Stimulated activated CD4-positive, alpha-beta T cell treated with anti-CD3 and anti-CD28 coated beads, Interleukin-15, amount 100 ng/mL, for 1 hour (primary cell): ENCODE measurements at places on chromosomes 7 and 10.

- DNase-seq: no peak
Observed at GRCh38 chr10:824497-824896, 107.0 kb downstream of the LARP4B start.

DNA sequence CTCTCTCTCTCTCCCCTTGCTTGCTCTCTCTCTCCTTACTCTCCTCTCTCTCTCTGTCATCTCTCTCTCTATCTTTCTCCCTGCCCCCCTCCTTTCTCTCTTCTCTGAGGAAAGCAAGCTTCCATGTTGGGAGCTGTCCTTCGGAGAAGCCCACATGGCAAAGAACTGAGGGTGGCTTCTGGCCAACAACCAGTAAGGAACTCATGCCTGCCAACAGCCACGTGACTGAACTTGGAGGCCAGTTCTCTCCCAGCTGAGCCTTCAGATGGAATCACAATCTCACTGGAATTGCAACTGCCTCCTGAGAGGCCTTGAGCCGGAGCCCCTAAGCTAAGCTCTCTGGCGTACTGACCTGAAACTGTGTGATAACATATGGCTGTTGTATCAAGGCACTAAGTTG lies 12.0 kb upstream of the DHTKD1 start:
- DNase-seq: no peak

- DNase-seq: no peak
Observed at GRCh38 chr10:43408331-43408709, 666 bp downstream of the HNRNPF start.

GRCh38 chr10:79316671-79317431 lies 30.4 kb upstream of the PPIF start:
- no peak for DNase-seq

- DNase-seq: no peak
Observed at GRCh38 chr7:138499340-138499739, 39.3 kb downstream of the TRIM24 start.

DNA sequence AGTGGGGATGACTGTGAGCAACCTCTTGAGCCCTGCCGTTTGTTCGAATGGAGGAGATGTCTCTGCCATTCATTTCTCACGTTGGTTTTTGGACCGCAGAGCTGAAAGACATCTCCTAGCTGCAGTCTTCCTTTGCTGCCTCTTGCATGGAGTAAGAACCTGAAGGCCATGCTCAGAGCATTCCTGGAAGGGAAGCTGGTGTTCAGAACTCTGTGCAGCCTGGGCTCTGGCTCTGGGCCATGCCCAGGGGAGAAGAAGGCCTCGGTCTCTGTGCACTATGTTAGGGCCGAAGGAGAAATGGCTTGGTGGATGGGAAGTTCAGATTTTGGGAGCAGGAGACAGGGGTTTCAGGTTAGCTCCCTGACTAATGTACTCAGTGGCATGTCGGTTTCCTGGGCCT lies 22.9 kb downstream of the SFTPD start:
- DNase-seq: no peak

DNA sequence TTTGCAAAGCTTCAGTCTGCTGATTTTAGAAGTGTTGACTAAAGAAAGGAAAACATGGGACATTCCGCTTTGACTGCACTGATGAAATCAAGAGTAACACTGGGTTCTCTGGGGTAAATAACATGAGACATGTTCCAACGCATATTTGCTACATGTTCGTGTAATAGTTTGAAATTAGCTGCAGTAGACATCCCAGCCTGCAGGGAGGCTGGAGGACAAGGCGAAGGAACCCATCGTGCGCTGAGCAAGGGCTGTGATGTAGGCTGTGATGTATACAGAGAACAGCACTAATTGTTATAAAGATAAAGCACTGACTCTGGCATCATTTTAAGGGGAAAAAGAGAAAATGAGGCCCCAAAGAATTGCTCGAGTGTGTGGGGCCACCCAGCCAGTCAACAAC lies 40.3 kb downstream of the SFMBT2 start:
- no peak for DNase-seq

GRCh38 chr7:145434811-145435210 lies 599.0 kb upstream of the TPK1 start:
- no peak for DNase-seq

DNA sequence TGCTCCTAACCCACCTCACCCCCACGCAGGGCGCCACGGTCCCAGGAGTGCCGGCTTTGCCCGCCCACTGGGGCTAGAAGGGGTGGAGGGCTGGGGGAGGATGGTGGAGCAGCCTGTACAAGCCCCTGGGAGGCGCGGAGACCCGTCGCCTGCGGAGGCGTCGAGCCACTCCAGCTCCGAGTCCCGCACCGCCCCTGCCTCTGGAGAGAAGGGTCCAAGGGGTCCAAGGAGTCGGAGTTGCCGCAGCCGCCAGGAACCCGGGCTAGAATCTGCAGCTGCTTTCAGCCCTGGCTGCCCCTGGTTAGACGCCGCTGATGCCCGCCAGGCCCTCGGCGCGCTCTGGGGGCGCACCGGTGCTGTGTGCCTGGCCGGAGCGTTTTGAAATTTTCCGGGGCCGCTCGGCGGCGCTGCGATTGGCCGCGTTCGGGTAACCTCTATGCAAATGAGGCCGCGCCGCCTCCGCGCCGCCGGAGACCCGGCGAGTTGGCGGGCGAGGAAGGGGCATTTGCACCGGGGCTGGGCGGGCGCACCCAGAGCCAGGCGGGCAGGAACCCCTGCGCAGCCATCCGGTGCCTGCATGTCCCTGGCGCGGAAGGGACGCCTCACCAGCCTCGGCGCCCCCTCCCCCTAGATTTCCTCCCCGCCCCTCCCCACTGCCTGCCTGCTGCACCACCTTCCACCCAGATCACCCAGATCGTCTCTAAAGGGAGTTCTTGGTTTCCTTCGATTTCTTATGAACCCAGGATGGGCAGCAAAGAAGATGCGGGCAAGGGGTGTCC lies at the start of gene HMX2:
TSS of gene HMX2 (plus strand) at position 502 of the 779 bp plus-strand sequence. CDS start at position 745, 243 bp downstream.
- DNase-seq: no peak

GRCh38 chr10:88088441-88089340 lies 225.3 kb downstream of the PTEN start:
- no peak for DNase-seq

DNA sequence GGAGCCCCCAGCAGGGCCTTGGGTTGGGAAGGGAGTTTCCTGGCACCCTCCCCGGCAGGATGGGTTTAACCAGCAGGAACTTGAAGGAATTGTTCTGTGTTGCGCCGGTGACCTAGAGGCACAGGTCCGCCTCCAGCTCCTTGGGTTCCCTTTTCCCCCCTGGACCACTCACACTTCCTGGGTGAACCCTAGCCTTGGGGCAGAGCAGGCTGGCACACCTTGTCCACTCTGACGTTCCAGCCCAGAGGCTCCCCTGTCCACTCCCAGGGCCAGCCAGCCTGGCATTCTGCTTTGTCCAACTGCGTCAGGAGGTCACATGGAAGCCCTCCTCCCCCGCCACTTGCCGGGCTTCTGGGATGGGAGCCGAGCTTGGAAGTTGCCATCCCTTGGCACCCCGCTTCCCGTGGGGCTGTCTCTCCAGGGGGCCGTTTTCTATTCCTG lies 25.8 kb downstream of the TMEM120A start:
- DNase-seq: no peak

DNA sequence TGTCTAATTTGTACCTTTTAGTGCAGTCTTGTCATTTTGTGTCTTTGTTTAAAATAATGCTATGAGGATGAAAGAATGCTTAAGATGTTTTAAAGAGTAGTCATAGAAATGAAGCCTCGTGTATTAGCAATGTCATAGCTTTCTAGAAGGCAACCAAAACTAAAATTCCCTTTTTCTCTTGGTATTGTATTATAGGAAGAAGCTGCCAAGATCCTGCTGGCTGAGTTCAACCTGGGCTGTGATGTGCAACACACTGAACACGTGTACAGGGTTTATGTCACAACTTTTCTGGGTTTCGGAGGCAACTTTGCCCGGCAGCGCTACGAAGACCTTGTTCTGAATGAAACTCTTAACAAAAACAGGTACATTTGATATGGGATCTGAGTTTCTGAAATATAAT lies 36.2 kb downstream of the COX15 start:
- no peak for DNase-seq

DNA sequence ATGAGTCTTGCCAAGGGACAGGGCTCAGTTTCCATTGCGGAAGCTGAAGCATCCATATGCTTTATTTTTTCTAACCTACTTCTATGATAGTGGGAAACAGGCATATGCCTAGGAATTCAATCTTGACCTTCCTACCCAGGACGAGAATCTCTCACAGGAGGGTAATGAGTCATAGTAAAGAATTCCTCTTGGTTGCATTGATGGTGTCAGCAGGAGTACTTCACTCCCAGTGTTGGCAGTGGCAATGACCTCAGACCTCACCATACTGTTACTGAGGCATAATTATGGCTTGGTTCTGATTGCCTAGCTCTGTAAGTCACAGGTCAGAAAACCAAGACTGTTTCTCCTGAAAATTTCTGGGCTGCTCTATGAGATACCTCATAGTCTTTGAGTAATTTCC lies 552.9 kb downstream of the ARL4A start:
- DNase-seq: no peak

DNA sequence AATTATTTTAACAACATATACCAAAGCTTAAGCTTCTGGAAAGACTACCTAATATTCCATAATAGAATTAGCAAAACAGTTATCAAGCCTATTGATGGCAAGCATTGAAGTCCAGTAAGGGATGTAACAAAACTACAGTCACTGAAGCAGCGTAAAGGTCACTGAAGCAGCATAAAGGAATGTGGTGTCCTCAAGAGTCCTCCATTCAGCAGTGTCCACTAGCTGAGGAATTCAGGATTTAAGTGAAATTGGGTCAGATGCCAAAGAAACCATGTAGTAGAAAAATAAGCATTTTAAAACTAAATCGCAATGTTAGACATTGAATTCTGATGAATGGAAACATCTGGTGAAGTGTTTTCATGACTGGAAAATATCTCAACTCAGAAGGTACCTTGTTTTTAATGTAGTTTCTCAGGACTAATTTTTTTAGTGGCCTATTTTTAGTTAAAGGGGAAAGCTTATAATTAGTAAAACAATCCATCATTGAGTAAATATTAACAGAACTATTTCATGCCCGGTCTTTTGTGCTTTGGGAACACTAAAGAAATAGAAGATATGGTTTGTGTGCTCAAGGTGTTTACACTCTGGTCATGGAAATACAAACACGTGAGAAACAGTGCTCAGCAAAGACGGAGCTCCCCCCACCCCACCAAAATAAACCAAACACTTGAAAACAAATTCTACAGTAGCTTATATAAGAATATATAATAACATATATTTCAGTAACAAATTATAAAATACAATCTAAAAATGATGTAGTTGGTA lies 121.4 kb downstream of the CDK14 start:
- no peak for DNase-seq

GRCh38 chr7:131568970-131569369 lies 12.5 kb upstream of the PODXL start:
- DNase-seq: no peak

DNA sequence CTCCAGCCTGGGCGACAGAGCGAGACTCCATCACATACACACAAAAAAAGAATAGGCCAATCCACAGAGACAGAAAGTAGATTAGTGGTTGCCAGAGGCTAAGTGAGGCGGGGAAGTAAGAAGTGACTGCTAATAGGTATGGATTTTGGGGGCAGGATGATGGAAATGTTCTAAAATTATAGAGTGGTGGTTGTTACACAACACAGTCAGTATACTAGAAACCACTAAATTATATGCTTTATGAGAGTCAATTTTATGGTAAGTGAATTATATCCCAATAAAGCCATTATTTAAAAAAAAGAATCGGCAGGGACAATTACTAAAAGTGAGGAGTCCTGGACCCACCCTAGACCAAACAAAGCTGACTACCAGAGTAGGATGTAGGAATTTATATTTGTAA lies 24.3 kb downstream of the DENND2A start:
- DNase-seq: no peak

DNA sequence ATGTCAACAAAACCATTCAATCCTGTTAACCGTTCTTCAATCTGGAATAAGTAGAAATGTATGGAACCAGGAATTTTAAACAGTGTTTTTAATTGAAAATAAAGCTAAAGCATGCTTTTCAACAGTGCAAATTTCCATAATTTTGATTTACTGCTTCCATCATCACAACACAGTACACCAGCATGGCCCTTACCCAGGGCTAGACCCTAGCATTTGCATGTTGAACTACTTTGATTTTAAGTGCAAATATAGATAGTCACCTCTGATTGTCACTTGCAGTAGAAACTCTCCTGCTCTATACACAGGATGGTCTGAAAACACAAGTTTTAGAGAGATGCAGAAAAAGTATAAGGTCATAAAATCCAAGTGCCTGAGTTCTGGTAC lies 12.1 kb downstream of the SKIDA1 start:
- no peak for DNase-seq

- no peak for DNase-seq
Observed at GRCh38 chr10:122154031-122154544, 117.0 kb upstream of the BTBD16 start.

DNA sequence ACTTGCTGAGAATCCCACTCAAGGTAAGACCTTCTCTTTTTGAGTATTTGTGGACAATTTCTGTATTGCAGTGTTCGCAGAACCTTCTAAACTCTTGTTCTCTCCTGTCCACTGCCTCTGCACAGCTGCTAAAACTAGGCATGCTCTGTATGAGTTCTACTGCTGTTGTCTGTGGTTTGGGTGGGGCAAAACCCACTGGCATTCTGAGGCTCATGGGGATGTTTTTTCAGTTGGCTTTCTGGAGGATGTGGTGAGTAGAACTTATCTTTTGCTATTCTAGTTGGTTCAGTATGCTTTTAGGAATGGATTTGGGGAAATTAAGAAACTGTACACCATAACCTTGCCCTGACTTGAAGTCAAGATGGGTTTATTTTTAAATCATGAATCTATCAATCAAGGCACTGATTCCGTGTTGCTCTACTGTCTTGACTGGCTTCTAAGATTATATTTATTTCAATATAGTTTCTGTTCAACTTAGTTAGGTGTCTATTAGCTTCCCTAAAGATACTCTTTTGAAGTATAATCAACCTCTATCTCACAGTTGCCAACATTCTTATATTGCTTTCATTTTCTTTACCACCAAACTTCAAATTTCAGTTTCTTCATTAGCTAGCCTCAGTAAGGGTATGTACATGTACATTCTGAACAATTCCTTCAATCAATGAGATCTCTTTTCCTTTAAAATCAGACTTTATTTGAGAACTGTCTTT lies 25.0 kb upstream of the C1GALT1 start:
- DNase-seq: no peak

DNA sequence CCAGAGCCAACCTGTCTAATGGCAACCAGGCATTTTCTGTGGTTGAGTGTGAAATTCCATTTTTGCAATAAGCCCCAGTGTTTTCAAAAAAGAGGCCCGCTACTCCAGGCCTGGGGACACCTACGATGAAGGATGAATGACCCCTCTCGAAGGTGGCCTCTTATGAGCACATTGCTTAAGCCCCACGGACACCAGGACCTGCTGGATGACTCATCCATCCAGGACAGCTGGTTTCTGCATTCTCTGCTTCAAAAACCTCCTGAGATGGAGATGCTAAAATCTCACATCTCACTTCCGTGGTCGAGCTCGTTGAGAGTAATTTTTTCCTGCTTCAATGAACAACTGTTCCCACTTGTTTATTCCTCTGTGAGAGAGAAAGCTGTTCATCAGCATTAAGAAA lies 150.2 kb upstream of the FZD8 start:
- DNase-seq: no peak

GRCh38 chr7:45884136-45884535 lies 4.2 kb upstream of the IGFBP1 start:
- no peak for DNase-seq

- DNase-seq: no peak
Observed at GRCh38 chr7:103784646-103785286, 204.7 kb downstream of the RELN start.
